ENCODE measurements at places on chromosomes 12 and 14.

GRCh38 chr12:24748326-24748725 lies 200.6 kb downstream of the BCAT1 start:
- DNase-seq, result no peak

- no peak for DNase-seq
Measured at GRCh38 chr12:42266579-42267230, 28.7 kb upstream of the YAF2 start.

- no peak for DNase-seq
Measured at GRCh38 chr12:59398164-59398563, 197.7 kb upstream of the SLC16A7 start.

DNA sequence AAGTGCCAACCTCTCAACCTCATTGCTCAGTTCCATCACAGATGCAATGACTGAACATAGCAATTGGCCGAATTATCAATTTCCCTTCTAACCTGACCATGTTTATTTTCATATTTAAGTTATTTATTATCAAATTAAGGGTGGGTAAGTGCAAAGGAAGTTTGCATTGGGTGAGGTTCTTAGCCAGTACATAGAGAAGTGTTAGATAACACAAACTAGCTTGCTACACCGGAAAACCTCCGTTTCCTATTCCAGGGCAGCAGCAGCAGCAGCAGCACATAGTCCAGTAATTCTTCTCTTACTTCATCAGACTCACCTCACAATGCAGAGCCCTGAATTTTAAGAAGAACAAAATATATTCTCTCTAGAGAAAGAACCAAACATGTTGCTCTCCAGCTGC lies 200.5 kb upstream of the OR4E1 start:
- DNase-seq, result no peak

GRCh38 chr12:68867606-68868005 lies 59.6 kb downstream of the MDM2 start:
- DNase-seq, result no peak

DNA sequence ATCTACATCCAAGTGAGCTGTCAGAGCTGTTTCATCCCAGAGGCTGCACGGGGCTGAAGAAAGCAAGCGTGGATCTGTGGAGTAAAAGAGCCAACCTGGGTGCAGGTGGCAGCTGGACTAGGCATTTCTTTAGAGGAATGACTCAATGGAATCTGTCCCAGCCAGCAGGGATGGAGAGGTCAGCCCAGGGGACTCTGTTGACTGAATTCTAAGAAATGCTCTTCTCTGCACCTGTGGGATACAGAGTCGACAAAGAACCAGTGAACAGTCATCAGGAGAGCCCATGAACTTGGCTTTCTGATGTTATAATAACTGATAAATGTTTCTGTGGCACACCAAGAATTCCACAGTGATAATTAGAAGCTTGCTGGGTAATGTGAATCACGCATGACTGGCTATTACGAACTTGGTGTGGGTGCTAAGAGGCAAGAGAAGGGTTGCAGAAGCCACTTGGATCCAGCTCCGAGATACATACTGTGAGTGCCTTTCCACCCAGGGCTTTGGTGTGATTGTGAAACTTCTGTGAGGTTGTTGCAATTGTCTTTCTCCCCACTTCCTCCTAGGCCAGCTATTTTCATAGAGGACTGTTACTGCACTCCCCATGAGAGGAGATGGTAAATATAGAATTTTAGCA lies 16.2 kb downstream of the PYGL start:
- peak; percentile 32 for DNase-seq

DNA sequence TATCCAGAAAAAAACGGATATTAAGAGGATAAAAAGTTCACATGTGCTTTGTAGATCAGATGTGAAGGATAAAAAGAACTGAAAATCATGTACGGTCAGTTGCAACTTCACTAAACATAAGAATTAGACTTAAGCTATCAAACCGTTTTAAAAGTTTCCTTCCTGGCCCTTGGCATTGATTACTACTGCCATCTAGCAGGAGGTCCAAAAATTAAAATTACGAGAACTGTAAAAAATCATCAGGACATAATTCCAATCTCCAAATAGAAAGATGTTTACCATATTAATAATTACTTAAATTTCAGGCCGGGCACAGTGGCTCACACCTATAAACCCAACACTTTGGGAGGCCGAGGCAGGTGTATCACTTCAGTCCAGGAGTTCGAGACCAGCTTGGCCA lies 7.9 kb downstream of the WDR89 start:
- no peak for DNase-seq

DNA sequence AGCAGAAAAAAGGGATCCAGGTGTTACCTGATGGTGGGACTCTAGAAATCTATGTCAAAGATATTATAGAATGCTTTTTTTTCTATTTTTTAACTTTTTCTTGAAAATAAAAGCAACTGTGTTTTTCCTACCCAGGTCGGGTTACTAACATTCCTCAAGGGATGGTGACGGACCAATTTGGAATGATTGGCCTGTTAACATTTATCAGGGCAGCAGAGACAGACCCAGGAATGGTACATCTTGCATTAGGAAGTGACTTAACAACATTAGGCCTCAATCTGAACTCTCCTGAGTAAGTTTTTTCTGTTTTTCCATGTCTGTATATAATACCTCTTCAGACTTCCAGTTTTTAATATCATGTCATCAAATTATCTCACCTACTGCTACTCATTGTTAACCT lies 27.6 kb upstream of the KCNMB4 start:
- DNase-seq, result no peak

GRCh38 chr12:96237465-96238077 lies 43.4 kb downstream of the ELK3 start:
- DNase-seq, result no peak

GRCh38 chr12:124558313-124558712 lies 9.1 kb downstream of the NCOR2 start:
- DNase-seq, result no peak

GRCh38 chr14:99724939-99725773 lies 41.1 kb downstream of the CYP46A1 start:
- DNase-seq, result no peak

DNA sequence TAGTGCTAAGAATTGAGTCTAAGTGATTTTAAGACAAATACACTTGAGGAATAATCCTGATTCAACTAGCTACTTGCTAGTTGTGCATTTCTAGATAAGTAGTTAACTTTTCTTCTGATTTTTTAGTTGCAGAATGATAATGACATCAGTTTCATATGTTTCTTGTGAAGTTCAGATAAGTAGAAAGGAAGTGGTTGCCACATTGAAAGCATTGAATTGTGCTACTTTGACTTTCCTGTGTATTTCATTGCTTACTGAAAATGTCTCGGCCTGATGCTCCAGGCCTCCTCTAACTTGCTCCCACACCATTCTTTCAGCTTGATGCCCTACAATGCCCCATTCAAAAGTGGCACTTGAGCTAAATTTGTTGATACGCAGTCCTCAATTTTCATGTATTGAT lies 980.0 kb downstream of the TMTC2 start:
- no peak for DNase-seq

Data from GM10248 (cell line).